NCI-H1694 (cell line): ENCODE measurements at places on chromosomes 1 and 21.

DNA sequence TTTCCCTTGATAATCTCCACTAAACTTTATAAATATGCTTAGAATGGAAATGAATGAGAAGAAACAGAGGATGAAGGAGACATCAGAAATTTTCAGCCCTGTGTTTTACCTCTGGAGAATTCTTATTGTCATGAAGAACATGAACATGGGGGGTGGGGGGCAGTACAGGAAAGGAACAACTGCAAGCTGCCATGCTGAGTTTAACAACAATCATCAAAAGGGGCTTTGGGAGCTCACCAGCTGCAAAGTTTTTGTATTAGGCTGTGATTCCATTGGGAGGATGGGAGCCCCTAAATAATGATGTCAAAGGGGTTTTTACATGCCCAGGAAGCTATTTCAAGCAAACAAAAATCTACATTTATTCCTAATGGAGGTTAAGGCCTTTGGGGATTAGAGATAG, 103.3 kb downstream of the AKT3 start:
- no peak for DNase-seq

- DNase-seq, result no peak
Observed at GRCh38 chr1:18886003-18886335, 16.4 kb downstream of the ALDH4A1 start.

- DNase-seq, result no peak
Observed at GRCh38 chr21:42247716-42248115, 28.8 kb downstream of the ABCG1 start.

DNA sequence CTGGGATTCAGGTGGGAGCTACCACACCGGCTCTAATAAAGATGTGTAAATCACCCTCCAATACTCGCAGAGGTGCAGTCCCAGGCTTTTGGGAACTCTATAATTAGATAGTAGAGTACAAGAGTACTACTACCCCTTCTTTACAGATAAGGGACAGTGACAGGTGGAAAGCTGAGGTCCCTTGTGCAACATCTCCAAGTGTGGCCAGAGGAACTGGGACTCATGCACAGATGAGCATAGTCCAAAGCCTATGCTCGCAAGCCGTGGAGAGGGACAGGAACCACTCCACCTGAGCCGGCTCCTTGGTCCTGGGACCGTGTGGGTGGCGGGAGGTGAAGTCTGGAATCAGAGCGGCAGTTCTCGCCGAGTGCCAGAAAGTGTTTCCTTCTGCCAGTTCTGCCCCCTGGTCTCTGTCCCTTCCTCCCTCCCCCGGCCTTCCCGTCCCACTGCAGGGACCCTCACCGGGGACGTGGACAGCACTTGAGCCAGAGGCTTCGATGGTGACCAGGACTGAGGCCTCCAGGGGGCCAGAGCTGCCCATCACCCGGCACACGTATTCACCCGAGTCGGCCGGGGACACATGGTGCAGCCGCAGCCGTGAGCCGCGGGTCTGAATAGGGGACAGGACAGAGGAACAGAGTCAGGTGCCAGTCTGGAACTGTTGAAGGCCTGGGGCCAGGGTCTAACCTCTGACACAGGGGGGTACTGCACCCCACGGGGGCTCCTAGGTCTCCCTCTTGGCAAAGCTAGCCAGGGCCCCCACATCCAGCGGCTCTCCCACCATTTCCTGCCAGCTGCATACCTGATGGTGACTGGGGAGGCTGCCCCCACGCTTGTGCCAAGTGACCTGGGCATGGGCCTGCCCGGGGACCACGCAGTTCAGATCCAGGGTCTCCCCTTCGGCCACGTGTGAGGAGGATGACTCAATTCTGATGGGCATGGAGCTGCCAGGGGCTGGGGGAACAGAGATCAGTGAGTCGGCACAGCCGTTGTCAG, 33.9 kb downstream of the LDLRAD2 start:
- DNase-seq, result no peak

DNA sequence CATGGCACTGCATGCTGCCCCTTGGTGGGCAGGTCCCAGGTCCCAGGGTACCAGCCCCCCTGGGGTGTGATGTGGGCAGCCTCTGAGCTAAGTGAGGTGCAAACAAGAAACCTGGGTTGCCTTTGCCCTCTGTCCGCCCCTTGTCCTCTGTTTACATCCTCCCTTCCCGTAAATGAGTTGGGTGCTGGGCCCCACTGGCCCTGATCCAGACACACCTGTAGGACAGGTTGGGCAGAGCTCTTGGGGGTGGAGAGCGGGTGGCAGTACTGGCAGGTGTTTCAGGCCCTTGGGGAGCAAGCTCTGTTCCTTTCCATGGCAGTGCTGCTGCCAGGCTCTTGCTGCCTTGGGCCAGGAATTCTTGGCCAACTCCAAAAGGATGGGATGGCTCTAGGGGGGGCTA, 35.8 kb downstream of the ELF3 start:
- DNase-seq, result no peak

- no peak for DNase-seq
Observed at GRCh38 chr1:35591211-35591610, 18.1 kb downstream of the TFAP2E start.

- no peak for DNase-seq
Observed at GRCh38 chr1:204567071-204567470, 50.9 kb downstream of the MDM4 start.

DNA sequence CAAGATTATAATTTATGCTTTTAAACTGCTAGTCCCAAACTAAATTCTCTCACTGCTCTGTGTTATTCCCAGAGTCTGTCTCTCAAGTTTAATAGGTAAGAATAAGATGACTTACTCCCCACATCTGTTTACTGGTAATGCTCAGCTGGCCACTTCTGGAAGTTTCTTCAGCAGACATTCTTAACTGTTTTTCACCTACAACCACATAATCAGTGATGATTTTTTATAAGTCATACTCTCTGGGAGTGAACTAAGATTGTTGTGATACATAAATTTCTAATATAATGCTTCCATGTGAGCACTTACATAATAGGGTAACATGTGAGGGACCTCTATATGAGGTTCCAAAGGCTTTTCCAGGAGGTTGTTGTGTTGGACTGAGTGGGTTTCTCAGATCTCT, 8.7 kb downstream of the SLAMF7 start:
- no peak for DNase-seq

DNA sequence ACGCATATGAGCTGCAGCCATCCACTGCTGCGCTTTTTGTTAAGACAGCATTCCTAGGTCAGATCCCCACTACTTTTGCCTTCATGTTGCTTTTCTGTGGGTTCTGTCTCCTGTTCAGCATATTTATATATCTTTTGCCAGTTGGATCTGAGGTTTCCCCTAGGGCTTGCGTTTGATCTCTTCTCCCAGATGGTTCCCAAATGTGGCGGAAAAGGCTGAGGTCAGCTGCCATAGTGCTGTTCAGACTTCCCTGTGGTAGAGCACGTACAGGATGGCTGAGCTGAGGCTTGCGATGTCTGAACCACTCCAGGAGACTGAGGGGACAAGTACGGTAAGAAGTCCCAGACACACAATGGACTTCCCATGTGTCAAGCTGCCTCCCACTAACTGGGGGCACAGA, 39.8 kb downstream of the COL6A1 start:
- DNase-seq, result no peak

DNA sequence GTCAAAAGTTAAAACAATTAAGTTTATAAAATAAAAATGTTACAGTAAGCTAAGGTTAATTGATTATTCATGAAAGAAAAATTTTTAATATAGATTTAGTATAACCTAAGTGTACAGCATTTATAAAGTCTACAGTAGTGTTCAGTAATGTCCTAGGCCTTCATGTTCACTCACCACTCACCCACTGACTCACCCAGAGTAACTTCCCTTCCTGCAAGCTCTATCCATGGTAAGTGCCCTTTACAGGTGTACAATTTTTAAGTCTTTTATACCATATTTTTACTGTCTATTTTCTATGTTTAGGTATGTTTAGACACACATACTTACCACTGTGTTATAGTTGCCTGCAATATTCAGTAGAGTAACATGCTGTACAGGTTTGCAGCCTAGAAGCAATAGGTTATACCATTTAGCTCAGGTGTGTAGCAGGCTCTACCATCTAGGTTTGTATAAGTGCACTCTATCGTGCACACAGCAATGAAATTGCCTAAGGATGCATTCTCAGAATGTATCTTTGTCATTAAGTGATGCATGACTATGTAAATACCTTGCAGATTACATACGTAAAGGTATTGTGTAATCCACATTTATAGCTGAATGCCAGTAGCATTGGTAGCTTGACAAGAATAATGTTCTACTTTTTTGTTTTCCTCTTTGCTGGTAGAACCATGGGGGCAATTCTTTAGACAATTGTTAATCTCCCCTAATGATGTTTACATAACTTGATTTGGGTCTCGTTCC, 35.7 kb upstream of the GPR88 start:
- no peak for DNase-seq

GRCh38 chr1:70812442-70813109, 235.0 kb downstream of the PTGER3 start:
- no peak for DNase-seq

DNA sequence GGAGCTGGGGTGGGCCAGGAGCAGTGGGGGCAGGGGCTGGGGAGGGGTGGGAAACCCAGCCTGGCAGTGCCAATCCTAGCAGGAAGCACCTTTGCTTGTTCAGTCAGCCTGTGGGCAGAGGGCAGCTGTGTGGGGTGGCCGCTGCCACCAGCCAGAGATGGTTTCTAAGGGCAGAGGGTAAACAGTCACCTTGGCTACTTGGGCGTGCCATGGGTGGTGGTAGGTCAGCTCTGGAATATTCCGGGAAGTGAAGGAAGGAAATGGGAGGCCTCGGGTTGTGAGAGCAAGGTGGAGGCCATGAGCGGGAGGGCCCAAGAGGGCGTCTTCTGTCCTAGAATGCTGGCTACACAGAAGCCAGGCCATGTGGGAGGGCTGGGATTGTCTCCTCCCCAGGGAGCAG, 20.7 kb upstream of the WNT4 start:
- no peak for DNase-seq
